ENCODE measurements at places on chromosomes 16 and 17.

DNA sequence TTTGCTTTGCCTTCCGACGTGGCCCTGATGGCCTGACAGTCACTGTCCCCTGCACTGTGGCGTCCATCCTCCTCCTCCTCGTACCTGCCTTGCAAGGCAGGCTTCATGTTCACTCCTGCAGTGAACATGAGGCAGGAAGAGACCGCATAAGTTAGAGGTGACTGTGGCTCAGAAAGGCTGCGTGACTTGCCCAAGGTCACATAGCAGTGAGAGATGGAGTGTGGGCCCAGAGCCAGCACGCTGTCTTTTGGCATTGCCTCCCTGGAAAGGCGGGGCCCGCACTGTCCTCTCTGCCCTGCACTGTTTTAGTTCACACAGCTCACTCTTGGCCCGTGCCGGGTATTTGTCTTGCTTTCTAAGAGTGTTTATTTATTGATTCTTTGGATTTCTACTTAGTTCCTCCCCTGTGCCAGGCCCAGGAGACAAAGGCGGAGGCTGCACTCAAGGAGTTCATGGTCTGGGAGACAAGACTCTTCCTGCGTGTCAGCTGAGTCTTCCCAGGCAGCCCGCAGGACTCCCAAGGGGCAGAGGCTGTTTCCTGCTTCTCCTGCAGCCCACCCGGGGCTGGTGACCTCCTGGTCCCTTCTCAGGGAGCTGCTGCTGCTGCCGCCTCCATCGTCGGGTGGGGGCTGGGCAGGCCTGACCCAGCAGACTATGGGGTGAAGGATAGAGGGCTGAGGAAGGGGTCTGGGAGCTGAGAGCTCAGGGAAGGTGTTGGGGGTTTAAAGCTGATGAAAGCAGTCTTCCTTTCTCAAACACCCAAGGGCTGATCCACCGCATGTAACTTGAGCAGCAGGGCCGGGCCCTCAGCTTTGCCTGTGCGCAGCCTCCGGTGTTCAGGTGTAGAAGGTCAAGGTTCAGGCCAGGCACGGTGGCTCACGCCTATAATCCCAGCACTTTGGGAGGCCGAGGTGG lies 12.7 kb downstream of the CYGB start:
- DNase-seq, result no peak

GRCh38 chr17:12547831-12548230 lies 117.9 kb upstream of the MYOCD start:
- DNase-seq, result no peak

DNA sequence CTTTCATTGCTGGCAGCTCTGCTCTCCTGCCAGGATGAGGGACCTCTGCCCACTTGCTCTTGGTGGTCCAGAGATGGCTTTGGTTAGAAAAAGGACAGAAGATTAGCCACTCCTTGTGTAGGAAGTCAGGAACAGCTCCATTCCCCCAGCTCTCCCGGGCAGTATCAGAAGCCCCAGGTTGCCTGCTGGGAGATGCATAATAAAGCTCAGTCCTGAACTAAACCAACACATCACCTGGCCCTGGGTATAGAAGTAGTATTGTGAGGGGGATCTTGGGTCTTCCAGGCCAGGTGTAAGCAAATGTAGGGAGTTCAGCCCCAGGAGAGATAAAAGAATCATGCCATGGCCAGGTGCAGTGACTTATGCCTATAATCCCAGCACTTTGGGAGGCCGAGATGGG lies 52.4 kb downstream of the NEUROD2 start:
- DNase-seq, result no peak

DNA sequence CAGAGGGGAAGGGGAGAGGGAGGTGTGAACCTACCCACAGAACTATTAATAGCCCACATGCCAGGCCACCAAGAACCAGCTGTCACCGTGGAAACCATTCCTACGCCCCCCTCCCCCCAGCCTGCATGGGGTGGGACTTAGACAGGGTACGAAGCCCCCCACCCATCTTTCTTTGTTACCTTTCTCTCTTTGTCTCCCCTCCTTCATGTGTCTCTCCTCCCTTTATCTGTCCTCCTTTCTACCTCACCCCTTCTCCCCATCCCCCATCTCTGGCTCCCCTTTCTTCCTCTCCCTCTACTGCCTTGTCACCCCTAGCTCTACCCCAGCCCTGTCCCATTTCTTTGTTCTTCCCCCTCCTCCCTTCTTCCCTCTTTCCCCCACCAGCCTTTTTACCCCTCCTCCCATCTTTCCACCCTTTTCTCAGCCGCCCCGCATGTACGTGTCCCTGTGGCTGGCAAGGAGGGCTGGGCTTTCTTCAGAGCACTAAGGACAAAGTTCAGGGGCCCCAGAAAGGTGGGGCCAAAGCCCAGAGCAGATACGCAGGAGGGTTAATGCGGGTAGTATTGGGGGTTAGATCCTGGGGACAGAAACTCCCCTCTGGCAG lies 8.0 kb downstream of the THRA start:
- DNase-seq, result no peak

- no peak for DNase-seq
These were observed 21.1 kb downstream of the CLUH start for GRCh38 chr17:2690165-2691068.

DNA sequence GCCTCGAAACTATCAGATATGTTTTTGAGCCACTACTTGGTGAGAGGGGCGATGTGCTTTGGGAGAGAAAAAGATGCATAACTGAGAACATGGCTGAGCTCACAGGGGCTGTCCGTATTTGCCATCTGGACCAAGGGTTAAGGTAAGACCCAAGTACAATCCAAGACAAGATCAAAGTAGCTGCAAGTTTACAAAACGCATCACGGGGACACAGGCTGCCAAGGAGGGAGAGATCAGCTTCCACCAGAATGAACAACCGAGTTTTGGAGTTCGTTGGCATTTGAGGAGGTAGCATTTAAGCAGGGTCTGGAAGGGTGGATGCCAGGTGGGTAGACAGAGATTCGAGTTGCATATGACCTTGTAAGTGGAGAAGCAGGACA lies 2.2 kb downstream of the PITPNC1 start:
- no peak for DNase-seq

DNA sequence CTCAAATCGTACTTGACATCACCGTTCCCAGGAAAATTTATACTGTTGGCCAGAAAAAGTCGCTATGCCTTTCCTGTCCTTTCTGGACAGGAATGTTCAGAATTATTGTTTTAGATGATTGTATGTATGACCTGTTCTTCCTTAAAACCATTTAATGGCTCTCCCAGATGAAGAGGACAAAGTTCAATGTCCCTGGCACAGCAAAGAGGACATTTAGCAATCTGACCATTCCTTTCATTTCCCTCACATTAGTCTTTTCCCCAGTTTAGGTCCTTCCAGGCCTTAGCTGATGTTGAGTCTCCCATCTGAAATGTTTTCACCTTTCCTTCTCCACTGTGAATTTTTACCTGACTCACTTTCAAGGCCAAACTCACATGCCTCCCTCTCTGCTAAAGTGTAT lies 938.9 kb downstream of the CDH11 start:
- no peak for DNase-seq

DNA sequence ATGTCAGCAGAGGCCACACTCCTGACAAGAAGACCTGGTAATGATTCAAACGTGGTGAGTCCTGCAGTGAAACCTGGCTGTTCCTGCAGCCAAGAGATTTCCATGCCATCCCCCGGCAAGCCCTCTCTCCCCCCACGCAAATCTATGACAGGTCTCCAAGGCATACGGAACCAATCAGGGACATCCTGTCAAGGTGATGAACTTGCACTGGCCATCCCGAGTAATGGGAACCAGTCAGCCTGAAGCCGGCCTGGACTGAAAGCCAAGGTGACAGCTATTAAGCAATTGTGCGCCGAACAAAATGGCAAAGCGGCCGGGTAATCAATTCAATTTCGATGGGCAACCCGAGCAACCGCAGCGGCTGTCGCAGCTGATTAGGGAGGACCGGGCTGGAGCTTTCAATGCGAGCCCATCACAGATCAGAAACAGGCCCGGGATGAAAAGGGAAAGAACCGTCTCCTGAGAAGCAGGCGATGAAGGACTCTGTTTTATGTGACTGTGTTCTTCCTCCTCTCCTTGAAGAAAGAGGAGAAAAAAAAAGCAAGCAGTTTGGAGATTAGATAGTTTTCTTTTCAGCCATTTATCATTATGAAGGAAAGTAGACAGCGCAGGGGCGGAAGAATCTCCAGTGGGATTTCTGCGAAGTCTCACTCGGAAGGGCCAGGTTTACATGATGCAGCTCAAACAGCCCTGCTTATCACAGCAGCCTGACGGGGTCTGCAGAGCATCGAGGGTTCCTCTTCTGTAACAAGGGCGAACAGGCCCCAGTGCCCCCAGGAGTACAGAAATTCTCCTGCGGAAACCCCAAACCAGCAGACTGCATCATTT lies 35.2 kb downstream of the TBX4 start:
- no peak for DNase-seq

DNA sequence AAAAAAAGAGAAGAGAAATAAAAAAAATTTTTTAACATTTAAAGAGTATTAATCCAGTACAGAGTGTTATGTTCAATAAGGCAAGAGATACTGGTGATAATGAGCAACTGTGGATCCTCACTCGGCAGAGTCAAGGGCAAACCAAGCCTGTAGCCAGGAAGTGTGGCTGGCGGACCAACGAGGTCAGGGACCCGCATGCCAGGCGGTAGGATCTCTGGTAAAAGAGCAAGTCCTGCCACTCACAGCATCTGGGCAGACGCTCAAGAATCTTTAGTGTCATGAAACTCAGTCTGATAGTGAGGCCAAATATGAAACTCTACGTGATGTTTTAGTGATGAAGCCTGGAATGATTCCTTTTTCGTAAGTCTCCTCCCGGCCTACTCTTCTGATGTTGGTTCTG lies 8.3 kb upstream of the GEMIN4 start:
- DNase-seq, result no peak

DNA sequence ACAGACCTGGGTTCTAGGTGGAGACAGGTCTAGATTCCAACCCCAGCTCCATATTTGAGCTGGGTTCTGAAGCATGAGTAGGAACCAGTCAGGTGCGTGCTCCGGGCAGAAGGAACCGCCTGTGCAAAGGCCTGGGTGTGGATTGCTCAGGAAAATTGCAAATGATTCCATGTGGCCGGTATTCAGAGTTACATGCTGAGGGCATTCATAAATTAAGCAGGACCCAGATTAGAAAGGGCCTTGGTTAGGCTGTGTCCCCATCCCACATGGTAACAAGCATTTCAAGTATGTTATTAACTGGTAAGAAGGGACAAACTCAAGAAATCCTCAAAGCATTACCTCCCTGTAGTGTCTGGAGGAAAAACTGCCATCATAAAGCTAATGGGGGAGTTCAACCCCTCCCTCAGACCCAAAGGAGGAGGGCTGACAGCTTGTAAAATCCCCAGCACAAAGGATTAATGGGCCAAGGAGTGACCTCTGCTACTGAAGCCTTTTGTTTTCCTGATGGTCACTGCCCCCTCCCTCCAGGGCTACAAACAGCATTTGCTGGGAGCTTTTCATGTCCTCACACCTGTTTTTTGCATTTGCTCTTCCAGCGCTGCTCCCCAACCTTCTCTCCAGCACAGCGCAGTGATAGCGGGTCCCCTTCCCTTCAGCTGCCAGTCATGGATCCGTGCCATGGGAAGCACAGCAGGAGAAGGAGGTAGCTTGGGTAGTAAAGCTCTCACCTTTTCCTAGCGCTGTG lies 218.0 kb downstream of the C16orf95 start:
- no peak for DNase-seq

GRCh38 chr17:11195801-11196200 lies 45.2 kb upstream of the SHISA6 start:
- no peak for DNase-seq

GRCh38 chr17:45227101-45227925 lies 5.6 kb downstream of the FMNL1 start:
- no peak for DNase-seq

DNA sequence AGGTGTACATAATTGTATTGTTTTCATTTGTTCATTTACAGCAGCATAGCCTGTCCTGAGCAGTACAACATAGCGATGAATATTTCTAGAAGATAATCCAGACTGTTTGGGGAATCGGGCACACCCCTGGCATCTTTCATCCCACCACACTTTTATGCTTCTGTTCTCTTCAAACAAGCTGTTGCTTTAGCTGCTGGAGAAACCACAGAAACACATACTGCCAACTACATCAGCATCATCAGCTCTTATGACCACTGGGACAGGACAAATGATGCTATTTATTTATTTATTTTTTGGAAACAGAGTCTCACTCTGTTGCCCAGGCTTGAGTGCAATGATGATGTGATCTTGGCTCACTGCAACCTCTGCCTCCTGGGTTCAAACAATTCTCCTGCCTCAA lies 22.6 kb upstream of the HAPSTR1 start:
- no peak for DNase-seq

- no peak for DNase-seq
These were observed 96.0 kb downstream of the CHD9 start for GRCh38 chr16:53150769-53151168.

DNA sequence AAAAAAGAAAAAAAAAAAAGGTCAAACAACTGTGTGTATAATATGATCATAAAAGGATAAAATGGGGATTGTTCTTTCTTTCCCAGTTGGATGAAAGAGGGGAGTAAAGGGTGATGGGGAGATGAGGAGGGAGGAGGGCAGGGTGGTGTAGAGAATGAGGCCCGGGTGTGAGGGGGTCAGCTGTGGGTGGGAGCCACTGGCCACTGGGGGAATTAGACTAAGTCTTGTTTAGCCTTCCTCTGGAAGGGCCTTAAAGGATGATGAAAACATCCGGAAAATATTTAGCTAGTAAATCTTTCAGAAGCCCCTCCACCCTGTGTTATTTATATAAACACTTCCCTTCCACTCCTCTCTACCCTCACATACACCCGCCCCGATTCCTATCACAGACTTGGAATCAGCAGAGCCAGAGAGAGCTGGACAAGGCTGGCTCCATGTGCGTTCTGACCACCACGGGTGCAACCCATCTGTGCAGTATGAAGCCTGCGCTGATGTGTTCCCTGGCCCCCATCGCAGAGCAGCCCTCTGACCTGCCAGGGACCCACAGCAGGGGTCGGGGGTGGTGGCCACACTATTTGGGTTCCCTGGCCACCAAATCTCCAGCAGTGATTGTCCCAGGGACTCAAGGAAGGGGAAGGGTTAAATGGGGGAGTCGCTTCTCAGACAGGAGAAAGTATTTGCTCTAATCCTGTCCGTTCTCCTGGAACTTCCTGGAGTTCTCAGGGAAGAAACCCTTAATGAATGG lies 72.7 kb downstream of the GAS7 start:
- DNase-seq, result no peak

DNA sequence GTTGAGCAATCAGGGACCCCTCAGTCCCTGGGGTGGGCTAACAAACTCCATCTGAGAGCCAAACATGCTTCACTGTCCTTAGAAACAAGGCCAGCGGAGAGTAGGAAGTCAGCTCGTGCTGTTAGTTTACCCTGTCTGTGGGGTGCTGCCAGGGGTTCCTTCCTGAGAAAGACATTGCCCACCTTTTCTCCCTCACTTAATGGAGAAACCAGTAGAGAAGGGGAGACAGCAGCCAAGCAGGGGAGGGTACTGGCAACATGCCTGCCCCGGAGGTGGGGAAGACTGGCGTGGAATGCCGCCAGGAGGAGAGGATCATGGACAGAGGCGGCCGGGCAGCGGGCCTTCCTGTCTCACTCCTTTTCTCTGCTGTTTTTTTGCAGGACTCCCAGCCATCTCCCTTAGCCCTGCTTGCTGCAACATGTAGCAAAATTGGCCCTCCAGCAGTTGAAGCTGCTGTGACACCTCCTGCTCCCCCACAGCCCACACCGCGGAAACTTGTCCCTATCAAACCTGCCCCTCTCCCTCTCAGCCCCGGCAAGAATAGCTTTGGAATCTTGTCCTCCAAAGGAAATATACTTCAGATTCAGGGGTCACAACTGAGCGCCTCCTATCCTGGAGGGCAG lies 19.9 kb downstream of the SP2 start:
- DNase-seq, result no peak
